ENCODE measurements at places on chromosomes 5 and 9.

DNA sequence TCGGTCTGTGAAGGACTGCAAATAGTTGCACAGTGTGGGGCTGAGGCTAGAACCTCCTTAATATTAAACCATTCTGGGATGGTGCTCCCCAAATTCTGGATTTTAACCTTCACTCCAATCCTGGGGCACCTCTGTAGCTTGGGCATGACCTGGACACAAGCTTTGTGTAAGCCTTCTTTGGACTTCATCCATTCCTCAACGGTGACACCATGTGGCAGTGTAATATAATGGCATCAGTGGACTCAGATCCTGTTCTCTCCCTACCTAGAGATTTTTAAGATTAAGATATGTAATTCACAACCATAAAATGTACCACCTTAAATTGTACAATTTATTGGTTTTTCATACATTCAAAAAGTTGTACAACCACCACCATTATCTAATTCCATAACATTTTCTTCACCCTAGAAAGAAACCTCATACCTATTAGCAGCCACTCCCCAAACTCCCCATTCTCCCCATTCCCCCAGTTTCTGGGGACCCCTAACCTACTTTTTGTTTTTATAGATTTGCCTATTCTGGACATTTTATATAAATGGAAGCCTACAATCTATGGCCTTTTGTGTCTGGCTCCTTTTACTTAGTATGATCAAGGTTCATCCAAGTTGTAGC is 4.8 kb upstream of the PLGRKT start:
- DNase-seq: peak; percentile 61

GRCh38 chr9:94921656-94922055 is 195.2 kb downstream of the AOPEP start:
- no peak for DNase-seq

DNA sequence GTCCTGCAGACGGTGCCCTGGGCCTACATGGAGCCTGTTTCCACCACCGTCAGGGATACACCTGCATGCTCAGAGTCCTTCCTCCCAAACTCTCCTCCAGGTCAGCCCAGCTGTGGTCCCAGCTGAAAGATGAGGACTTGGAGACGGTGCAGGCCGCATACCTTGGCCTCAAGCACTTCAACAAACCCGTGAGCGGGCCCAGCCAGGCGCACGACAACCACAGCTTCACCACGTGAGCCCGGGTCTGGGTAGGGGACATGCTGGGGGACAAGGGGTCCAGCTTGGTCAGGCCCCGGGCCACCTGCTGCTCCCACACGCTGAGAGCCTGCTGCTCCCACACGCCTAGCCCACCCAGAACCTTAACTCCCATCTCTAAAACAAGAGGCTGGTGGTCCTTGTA is 16.6 kb upstream of the CARD19 start:
- no peak for DNase-seq

GRCh38 chr5:177511796-177512675 is 2.4 kb upstream of the DOK3 start:
- no peak for DNase-seq

- DNase-seq: peak; percentile 91
Measured at GRCh38 chr5:140351609-140352334, 5.4 kb upstream of the HBEGF start.

DNA sequence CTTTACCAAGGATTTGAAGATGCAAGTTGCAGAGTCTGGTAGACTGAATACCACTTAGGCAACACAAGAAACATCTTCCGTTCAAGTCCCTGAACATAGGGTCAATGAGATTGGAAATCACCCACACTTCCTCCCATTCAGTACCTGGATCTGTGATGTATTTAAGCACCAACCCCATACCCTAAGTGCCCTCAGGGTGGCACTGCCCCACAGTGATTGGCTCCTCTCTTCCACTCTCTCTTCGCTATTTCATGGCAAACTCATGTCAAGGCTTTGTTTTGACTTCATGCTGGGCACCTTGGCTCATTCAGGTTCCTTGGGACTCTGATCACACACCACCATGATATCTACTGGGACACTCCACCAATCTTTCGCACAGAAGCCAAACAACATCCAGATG is 53.7 kb downstream of the GGTA1 start:
- DNase-seq: peak; percentile 7

- no peak for DNase-seq
Measured at GRCh38 chr9:110520120-110520701, 59.3 kb downstream of the SVEP1 start.

DNA sequence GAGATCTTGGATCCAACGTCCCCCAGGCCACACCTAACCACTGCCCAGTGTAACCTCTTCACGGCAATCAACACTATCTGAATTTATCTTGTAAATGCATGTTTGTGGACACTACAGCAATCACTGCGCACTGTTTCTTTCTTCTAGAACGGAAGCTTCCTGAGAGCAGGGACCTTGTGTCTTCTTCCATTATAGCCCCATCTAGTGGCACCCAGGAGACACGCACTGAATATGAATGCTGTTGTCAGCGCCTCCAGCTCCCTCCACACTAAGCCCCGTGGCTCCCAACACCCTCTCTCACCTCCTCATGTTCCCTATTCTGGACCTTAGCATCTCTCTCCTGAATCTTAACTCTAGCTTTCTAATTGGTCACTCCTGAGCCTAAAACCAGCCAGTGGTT is 72.7 kb downstream of the SMIM23 start:
- DNase-seq: peak; percentile 15

- peak; percentile 84 for DNase-seq
Measured at GRCh38 chr9:124852829-124853531, at the start of gene WDR38. Gene WDR38, plus strand, starts transcription at chr9:124853460. Its CDS starts 72 bp downstream, at chr9:124853532.

Measured in activated CD4-positive, alpha-beta T cell treated with anti-CD3 and anti-CD28 coated beads, Interleukin-2, Interleukin-6, amounts not matched to agents 100 ng/mL and 50 ng/mL, durations not matched to agents 16 hours and 8 hours (primary cell).